Right lobe of liver (tissue), 6 donors: ENCODE measurements at places on chromosomes 2 and 18.

DNA sequence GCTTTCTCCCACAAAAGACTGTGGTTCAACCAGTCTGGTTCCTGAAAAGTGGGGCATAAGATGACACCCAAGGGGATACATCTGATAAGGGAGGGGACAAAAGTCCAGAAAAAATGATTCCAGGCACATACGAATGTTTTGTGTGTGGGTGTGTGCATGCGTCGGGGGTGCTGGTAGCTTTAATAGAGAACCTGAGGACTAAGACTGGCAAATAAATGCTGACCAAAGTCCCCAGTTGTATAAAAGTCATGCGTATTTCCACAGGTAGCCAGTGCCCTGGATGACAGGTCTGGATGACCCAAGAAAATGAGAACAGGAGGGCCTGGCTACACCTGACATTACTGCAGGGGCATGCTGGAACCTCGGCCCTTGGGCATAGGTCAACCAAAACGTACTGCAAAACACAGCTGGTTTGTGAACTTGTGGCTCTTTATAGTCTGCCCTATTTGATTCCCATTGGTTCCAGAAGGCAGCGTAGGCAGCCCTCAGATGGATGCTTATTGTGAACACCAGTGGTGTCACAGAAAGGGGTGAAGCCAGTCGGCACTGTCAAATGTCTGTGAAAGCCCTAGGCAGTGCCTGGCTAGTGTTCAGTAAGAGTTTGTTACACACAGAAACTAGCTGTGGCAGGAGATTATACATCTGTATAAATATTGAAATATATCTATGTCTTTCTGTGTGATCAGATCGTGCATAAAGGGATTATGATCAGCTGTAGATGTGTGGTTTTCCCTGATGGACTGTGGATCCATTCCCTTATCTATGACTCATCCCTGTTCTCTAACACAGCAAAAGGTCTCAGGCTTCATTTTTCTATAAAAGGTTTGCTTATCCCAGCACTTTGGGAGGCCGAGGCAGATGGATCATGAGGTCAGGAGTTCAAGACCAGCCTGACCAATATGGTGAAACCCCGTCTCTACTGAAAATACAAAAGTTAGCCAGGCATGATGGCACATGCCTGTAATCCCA is 58.3 kb downstream of the INSIG2 start:
- DNase-seq: peak; percentile 59

DNA sequence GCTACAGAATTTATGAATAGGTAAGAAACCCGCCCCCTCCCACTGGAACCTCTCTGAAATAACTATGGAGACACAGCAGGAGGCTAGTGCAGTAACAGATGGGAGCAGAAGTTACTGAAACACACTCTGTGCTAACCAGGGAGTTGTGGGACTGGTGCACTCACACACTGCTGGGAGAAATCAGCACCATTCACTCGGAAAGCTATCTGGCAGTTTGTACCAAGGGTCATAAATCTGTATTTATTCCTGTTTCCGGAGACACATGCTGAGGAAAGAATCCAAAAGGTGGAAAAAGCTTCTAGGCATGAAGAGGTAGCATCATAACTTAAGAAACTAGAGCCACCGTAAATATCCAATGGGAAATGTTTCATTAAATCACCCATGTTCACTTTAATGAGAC is 39.9 kb downstream of the TGFA start:
- no peak for DNase-seq

DNA sequence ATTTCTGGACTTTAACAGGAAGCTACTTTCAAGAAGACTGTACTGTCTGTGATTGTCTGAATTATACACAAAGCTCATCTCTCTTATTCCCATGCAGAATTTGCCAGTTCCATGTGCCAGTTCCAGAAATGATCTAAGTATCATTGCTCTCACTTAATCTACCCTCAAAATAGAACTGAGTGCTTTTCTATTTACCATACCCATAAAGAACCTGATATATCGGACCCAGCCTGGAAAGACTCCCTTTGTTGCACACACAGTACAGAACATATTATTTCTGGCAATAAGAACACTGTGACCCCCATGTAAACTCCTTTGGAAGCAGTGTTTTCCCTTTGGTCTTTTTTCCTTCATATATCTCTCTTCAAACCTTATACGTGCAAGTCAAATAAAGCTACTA is 102.3 kb upstream of the TTN start:
- no peak for DNase-seq

DNA sequence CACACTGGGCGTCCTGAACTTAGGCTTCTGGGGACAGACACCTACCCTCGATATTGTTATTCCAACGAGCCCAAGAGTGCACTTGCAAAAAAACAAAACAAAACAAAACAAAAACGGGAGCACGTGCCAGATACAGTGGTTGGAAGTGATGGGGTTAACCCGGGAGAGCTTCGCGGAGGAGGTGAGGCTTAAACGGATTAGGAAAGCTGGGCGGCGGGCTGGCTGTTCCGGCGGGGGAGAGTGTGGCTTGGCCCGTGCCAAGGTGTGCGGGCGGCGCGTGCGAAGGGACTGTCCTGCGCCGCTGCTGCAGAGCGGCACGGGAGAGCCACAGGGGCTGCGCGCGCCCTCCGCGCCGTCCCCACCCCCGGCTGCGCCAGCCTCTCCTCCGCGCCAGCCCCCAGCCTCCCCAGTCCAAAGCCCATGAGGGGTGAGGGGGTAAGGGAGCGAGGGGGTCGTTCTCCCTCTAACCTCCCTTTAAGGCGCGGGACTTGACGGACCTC is 1.5 kb upstream of the SLC30A3 start:
- no peak for DNase-seq

DNA sequence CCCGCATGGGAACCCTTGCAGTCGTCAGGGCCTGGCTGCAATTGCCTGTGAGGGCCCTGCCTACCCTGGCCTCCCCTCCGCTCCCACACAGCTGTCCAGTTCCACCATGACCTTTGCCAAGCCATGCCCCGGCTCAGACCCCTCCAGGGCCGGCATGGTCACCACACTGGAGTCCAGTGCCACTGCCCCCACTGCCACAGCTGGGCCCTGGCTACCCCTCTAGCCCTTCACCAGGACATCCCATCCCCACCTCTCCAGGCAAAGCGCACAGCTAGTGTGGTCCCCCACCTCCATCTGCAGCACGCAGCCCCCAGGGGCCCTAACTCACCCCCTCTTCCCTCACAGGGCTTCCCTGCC is 70.3 kb upstream of the SMAD7 start:
- no peak for DNase-seq

GRCh38 chr2:73642338-73643018 is at the start of gene NAT8:
Gene NAT8 (minus strand): TSS chr2:73642422. CDS start chr2:73641628, 794 bp downstream.
- peak; percentile 46 for DNase-seq

DNA sequence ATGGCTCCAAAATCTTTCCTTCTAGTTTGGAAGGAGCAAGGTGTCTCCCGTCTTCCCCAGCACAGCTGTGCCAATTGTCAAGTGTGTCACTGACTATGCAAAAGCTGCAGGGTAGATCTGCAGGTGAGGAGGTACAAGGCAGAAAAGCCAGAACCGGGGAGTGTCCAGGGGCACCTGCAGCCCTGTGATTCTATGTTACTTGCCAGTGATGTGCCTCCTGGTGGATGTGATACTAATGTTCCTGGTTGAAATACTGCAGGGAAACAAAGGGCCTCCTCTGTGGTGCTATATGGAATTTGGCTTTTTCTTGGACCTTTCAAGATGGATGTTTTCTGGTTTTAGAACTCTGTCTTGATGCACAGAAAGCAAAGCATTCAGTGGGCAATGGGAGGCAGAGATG is 80.3 kb downstream of the ST6GAL2 start:
- no peak for DNase-seq

GRCh38 chr2:119332953-119333352 is 33.7 kb downstream of the C2orf76 start:
- no peak for DNase-seq

DNA sequence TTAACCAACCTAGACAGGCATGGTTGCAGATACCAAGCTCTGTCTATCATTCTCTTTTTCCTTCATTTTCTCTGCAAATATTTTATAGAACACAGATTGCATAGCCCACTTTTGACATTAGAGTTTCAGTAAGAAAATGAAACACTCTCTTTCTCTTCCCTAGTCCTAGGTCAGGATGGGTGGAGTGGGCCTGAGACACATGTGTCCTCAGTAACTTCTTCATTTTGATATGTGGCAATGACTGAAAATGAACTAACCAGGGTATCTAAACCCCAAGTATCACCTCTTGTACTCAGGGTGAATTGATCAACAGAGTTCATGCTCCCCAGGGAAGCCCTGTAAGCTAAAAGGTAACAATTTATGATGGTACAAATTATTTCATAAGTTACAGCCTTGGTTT is 37.0 kb upstream of the KYNU start:
- no peak for DNase-seq

- no peak for DNase-seq
Measured at GRCh38 chr18:11437046-11437445, 172.3 kb upstream of the SLC35G4 start.

DNA sequence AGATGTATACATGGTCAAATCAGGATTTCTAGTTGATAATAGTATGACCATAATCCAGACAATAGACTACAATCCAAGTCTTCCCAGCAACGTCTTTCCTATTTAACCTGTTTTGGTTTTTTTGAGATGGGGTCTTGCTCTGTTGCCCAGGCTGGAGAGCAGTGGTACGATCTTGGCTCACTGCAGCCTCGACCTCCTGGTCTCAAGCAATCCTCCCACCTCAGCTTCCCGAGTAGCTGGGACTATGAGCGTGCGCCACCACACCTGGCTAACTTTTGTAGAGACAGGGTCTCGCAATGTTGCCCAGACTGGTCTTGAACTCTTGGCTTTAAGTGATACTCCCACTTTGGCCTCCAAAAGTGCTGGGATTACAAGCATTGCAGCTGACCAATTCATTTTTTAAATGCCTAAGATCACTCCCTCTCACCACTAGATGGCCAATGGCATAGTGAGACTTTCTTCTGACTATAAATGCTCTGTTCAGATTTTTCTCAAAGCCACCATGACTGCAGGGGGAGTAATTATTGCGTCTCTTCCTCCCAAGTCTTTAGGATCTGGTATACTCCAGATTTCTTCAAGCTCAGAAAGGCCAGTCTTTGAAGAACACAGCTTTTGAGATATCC is 47.6 kb downstream of the HNRNPLL start:
- no peak for DNase-seq

DNA sequence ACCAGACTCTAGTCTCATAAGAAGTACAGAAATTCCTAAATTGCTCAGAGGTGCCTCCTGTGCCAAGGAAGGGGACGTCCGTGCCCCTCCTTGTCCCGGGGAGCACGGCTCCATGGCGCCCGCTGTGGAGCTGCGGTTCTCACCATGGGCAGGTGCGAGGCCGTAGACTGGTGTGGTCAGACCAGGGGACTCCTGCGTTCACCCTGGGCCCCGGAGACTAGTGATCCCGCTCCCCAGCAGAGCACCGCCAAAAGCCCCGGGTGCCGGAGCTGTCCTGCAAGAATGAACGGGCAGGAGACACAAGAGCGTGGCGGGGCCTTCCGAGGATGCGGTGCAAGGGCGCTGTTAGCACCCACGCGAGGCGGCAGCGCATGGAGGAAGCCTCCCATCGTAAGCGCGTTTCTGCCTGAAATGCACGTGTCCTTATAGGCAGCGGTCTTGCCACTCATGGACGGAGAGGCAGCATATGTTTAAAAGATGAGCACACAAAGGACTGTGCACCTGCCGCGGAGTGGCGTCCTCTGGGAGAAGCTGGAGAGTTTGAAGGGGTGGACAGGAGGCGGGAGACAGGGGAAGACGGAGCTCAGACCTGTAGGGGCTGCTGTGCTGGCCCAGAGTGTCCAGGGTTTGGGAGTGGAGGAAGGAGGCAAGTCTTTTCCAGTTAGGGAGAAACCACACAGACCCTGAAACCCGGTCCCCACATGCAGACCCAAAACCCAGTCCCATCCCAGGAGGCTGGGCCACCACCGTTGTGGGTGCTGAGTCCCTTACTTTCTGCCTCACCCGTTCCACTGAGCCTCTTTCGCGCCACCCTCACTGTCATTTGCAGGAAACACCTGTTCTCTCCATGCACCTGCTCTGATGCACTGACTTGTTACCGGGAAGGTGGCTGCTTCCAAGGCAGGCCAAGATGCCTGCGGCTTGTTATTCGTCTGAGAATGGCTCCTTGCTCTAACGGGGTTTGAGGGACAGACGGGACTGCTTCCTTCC is 7.5 kb upstream of the KCNG2 start:
- no peak for DNase-seq

- DNase-seq: no peak
Measured at GRCh38 chr2:212156088-212156487, 382.5 kb downstream of the ERBB4 start.

DNA sequence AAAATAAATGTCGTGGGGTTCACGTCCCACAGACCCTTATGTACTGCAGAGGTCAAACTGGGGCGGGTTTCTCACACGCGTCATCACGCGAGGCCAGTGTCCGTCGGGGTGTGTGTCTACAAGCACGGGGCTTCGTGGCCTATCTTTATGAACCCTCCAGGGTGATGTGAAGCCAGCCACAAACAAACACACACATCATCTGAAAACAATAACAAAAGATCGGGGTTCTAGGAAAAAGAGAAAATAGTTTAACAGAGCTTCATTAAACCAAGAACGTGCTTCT is 23.3 kb downstream of the LDLRAD4 start:
- DNase-seq: no peak

- peak; percentile 96 for DNase-seq
Measured at GRCh38 chr2:217943446-217944321, 59.1 kb downstream of the TNS1 start.

DNA sequence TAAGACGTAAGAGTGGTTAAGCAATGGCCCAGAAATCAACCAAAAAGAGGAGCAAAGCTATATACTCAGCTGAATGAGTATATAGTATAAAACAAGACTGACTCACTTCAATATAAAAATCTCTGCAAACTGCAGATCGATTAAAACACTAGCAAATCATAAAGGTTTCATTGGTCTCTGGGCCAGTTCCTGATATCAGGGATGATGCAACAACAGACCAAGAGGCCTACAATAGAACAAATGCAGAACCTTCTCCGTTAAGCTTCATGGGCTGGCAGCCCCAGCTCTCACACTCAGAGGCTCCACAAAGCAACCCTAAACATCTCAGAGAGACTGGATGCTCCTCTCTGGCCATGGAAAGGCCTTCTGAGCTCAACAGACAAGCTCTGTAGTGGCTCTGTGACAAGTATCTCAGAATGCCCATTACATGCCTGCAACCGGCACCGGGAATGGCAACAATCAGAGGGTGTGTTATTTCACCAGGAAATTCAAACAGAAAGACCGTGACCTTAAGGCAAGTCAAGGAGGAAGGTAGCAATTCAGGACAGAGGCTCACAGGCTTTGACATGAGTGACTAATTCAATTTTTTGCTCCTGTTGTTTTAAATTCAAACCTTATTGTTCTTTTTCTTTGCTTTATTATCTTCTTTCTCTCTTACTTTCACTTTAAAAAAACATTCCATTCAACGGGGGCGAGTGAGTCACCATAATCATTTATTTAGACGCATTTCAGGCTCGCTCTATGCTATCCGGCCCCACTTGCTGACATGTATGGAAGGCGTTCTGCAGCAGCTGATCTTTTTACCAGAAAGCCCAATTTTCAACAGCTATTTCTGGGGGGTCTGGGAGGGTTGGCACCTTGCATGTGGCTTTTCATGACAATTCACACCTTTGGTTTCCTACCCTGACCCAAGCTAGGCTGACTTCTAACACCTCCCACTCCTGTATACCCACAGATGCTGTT is 15.1 kb downstream of the CYRIA start:
- DNase-seq: no peak
